ENCODE measurements at places on chromosomes 5 and 9. TPM values are rescaled to one million over a fixed set of nuclear protein-coding genes. Genes with fewer than 3 reads are reported as not detected.

DNA sequence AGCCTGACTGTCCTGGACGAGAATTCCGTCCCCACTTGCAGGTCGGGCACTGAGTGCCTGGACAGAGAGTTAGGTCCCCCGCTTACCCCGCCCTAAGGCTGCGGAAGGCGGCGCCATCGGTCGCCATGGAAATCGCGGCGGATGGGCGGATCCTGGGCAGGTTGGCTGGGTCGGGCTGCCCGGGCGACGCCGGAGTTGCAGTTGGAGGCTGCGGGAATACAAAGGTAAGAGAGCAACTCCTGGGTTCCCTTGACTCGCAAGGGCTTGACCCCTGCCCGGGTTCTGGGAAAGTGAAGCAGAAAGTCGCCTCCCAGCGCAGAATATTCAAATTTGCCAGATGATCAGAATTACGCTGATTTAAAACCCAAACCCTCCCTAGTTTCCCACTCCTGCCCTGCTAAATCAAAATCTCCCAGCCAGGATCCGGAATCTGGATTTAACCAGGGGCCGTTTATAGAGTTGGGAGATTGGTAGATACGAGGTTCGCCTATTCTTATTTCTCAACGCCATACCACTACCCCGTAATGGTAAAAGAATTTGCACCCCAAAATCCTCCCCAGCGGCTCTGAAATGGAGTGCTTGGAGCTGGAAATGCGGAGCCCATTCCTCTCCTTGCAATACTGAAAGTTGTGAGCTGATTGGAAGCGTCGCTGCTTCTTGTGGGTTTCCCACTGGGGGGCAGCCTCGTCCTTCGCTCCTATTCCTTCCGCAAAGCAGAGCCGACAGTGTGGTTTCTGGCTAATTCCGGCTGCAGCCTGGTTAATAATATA, 156.4 kb upstream of the RASEF start:
- no peaks in the 10 kb centered on the region for H3K27me3 ChIP-seq
- DNase-seq, result peak; percentile 79
- H3K27ac ChIP-seq, result peak overlapping the region; percentile 88
- H3K4me3 ChIP-seq, result peak overlapping the region; percentile 73
- peaks cover 35% of the 10 kb centered on the region for H3K4me1 ChIP-seq

DNA sequence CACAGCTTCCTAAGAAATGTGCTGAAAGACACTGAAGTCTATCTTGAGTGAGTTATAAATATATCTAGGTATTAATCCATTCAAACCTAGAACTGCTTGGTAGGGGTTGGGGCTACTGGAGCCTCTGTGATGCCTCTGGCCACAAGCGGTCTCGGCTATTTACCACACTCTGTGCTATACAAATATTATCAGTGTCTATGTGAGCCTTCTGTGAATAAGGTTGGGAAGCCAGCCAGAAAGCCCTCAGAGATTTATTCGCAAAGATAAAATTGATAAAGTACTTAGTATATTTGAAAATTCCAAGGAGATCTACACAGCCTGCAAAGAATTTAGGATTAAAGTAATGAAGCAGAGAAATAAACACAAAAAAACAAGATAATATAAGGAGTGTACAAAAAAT, 41.4 kb downstream of the LIFR start:
- no peak for DNase-seq
- no peaks in the 10 kb centered on the region for H3K27me3 ChIP-seq
- H3K4me3 ChIP-seq, result no peak overlapping the region
- no peak overlapping the region for H3K27ac ChIP-seq

DNA sequence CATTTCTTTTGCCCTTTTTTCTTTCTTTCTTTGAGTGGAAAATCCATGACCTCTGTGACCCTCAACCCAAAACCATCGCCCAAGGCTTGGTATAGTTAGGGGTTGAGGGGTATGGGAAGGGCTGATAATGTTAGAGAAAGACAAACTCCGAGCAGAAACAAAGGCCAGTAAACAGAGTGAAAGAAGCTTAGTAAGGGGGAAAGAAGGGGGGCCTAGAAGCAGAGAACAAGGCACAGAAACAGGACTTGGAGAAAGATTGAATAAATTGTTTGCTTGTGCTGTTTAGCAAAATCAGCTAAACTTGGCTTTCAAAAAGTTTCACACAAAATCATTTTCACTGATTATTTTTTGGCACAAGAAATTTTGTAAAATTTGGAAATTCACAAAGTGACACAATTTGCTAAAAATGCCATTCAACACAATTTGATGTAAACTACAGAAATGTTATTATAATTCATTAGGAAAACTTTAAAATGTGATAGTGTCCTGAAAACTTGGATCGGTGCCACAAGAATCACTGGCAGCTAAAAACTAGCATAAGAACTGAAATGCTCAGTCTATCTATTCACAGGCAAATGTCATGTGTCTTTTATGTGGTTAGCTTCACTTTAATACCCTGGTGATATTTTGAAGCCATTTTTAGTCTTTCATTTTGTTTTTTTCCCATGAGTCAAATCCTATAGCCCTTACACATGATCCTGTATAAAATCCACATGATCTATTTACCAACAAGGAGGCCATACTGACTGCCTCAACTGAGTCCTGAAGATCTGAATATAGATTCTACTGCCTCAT, 276.4 kb downstream of the NR2F1-AS1 start:
- H3K36me3 ChIP-seq, result no peaks in the 10 kb centered on the region
- H3K27me3 ChIP-seq, result no peaks in the 10 kb centered on the region
- peaks cover 19% of the 10 kb centered on the region for H3K4me1 ChIP-seq
- no peak overlapping the region for H3K4me3 ChIP-seq

SPAG8 gene
- 3.4 TPM for total RNA-seq

- peaks cover 70% of the 10 kb centered on the region for H3K27me3 ChIP-seq
- peak; percentile 70 for DNase-seq
- H3K27ac ChIP-seq, result no peak overlapping the region
- no peaks in the 10 kb centered on the region for H3K36me3 ChIP-seq
Measured at GRCh38 chr5:176573564-176574296, 24.6 kb downstream of the CDHR2 start.

AFAP1L1 gene
- total RNA-seq, result 40.6 TPM

ITGA2 gene
- 0.80 TPM for total RNA-seq

- peak overlapping the region; percentile 79 for H3K4me3 ChIP-seq
- no peaks in the 10 kb centered on the region for H3K27me3 ChIP-seq
- peaks cover 55% of the 10 kb centered on the region for H3K4me1 ChIP-seq
- peak overlapping the region; percentile 94 for H3K27ac ChIP-seq
Measured at GRCh38 chr5:88889189-88890069, 6.4 kb upstream of the MEF2C start.

DNA sequence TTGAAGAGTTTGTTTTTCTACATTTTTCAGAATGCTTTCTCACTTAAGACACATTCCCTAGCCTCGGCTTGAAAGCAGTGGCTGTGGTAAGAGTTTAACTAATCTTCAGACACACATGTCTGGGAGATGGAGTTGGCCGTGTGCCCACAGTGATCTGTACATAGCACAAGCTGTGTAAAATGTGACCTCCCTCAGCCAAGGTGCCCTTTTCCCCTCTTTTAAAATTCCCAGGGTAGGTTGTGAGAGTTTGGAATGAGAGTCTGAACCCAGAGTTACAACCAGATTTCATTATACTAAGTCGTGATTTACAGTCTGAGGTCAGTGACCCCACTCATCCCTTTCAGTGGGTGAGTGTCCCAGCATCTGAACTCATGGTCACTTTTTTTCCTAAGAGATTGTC, 230.4 kb downstream of the DOCK8 start:
- H3K4me1 ChIP-seq, result peaks cover 9% of the 10 kb centered on the region
- peak overlapping the region; percentile 22 for H3K27ac ChIP-seq
- peak; percentile 53 for DNase-seq
- H3K36me3 ChIP-seq, result no peaks in the 10 kb centered on the region
- H3K4me3 ChIP-seq, result no peak overlapping the region
- H3K27me3 ChIP-seq, result no peaks in the 10 kb centered on the region

DNA sequence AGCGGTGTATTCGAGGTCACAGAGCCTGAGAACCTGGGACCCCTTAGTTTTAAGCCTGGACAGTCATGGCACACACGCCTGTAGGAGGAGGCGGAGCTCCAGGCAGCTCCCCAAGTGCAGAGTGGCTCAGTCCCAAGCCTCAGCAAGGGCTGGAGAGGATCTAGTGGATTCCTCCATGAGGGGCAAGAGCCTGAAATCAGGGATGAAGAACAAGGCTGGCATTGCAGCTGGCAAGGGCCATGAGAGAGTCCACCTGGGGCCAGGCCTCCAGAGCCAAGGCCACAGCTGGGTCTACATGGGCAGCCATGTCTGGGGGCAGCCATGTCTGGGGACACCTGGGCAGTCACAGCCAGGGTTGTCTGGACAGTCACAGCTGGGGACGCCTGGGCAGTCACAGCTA, 21.9 kb downstream of the ADAMTSL2 start:
- peaks cover 44% of the 10 kb centered on the region for H3K4me1 ChIP-seq
- H3K27me3 ChIP-seq, result no peaks in the 10 kb centered on the region
- no peaks in the 10 kb centered on the region for H3K36me3 ChIP-seq
- DNase-seq, result no peak

Data from left ventricle myocardium inferior (tissue), 1 donor.